Activated naive CD4-positive, alpha-beta T cell (primary cell): ENCODE measurements at places on chromosomes 6 and 20.

- DNase-seq: no peak
Measured at GRCh38 chr6:148760568-148761526, 14.0 kb downstream of the UST start.

- DNase-seq: no peak
Measured at GRCh38 chr20:47847884-47848485, 62.7 kb upstream of the SULF2 start.

DNA sequence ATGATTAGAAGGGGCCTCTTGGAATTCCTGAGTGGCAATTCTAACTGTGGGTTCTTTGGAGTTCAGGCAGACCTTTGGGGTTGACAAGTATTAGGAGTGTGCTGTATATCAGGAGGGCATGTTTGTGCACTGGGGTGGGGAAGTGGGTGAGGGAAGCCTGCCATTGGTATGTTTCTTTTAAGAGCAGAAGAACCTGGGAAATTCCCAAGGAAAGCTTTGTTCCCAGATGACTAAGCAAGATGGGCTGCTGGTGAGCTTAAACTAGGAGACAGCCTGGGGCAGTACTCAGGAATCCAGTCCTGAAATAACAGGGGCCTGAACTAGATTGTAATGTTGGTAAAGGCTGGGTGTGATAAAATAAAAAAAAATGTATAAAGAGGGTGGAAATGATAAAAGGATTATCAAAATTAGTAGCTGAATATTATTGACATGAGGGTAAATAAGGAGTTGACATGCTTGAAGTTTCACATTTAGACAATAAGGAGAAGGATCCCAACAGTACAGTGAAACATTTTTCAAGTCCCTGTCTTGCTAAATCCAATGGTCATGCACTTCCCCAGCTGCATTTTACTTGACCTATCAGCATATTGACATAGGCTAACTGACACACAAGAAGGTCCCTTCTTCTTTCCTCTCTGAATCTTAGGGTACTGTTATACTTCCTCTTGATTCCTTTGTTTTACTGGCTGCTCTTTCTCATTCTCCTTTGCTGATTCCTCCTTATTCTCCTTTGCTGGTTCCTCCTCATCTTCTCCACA, 18.4 kb upstream of the IFNGR1 start:
- no peak for DNase-seq

DNA sequence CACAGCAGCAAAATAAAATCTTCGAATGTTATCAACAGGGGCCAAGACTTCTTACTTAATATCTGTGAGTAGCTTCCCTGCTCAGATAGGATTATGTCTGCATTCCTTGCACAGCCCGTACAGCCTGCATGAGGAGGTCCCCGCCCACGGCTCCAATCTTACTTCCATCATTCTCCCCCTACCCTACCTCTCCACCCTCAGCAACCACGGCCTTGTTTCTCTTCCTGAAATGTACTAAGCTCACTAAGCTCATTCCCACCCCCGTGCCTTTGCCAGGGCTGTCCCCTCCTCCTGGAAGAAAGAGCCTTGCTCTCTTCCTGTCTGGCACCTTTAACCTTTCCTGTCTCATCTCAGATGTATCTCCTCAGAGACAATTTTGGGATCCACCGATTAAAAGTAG, 120.4 kb downstream of the BCAS1 start:
- DNase-seq: no peak

DNA sequence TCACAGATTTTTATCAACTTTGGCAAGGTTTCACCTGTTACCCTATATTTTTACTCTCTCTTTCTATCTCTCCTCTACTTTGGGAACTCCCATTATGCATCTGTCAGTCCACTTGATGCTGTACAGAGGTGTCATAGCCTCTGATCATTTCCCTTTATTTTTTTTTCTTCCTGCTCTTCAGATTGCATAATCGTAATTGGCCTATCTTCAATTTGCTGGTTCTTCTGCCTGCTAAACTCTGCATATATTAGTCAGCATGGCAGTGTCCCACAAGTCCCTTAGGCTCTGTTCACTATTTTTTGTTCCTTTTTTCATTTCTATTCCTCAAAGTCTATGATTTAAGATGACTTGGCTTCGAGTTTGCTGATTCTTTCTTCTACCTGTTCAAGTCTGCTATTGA, 44.7 kb upstream of the MICB start:
- DNase-seq: no peak

DNA sequence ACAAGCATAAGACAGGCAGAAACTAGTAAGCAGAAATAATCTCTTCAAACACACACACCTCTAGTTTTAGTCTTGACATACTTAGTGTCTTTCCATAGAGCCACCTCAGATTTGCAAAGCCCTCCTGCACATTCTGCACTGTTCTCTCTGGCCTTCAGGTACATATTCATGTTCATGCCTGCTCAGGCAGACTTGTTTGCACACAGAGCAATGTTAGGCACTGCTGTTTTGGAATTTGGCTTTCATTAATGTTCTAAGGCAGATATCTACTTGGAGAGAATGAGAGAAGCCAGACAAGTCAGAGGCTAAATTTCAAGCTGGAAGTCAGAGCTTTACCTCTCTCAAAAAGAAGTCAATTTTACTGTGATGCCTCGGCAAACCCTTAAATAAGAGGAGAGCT, 21.3 kb upstream of the DST start:
- no peak for DNase-seq

GRCh38 chr6:157961153-157961831, 20.4 kb upstream of the SYNJ2 start:
- no peak for DNase-seq

DNA sequence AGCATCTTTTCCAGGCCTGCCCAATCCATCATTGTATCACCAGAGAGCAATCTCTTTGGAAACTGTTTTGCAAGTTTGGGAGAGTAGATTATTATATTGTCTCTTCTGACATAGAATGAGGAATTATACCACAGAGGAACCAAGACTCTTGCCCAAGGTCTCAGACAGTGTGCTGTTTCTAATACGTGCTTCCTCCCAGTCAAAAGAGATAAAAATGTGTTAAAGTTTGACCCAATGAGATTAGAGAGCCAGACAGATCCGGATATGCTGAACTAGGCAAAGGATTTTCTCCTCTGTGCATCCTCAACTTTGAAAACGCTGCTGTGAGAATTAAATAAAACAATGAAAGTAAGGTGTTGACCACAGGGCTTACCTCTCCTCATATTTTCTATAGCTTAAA, 18.6 kb upstream of the NT5E start:
- DNase-seq: no peak

DNA sequence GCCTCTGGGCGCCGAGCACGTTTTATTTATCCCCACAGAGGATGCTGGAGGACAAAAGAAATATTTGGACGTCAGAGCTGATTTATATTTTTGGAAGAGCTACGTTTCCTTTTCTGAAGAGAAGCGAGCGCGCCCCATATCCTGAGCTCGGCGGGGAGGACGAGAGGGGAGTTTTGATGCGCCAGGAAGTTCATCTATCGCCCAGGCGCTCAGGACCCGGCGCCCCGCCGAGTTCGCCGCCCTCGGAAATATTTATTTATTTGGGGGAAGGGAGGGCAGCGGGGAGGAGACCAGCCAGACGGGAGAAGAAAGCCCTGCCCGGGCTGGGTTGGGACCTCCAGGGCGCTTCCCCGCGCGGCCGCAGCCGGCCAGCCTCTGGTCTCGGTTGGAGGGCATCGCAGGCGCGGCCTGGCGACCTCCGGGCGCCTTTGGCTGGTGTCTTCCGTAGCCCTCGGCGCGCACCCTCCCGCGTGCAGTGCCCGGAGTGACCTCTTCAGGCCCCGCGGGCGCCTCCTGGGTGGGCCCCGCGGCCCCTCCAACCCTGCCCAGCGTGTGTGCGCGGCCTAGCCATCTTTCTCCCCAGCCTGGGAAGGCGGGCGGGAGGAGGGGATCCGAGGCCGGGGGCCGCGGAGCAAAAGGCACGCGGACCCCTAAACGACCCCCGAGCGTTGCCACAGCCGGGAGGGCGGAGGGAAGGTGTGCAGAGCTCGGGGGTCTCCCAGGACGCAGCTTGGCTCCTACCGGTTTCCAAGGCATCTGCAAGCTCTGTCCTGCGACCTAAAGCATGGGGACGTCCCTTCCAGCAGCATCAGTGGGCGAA, 5.4 kb upstream of the FOXF2 start:
- DNase-seq: no peak

DNA sequence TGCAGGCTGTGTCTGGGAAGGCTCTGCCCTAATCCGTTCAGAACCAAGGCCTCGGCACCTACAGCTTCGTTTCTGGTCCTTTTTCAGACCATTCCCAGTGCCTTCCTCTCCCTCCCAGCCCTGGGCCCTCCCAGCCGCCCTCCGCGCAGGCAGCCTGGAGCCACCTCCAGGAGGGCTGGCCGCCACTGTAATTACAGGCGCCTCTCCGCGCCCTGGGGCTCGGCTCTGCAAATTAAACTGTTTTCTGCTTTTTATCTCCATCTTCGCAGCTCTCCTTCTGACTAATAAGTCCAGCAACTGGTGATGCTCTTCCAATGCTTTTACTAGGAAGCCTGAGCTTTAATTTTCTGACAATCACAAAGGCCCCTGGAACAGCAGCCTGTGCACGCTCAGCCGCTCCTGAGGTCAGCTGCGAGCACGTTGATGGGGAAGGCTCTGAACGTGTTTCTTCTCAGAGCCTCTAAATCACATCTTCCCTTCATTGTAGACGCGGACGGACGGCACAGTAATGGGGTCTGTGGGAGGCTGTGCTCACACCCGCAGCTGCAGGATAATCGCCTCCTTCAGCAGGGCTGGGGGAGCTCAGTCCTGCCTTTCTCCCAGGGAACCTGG, 194.6 kb downstream of the DLL1 start:
- no peak for DNase-seq

GRCh38 chr20:45090481-45090880, 10.4 kb downstream of the KCNS1 start:
- DNase-seq: no peak

- DNase-seq: no peak
Measured at GRCh38 chr6:54754406-54754805, 92.2 kb upstream of the FAM83B start.

- no peak for DNase-seq
Measured at GRCh38 chr6:22333802-22334201, 37.0 kb upstream of the PRL start.

GRCh38 chr6:158153576-158153975, 14.5 kb downstream of the SERAC1 start:
- no peak for DNase-seq

GRCh38 chr20:32158943-32159660, 48.4 kb downstream of the PLAGL2 start:
- no peak for DNase-seq

- DNase-seq: no peak
Measured at GRCh38 chr6:138517635-138518034, 18.3 kb upstream of the NHSL1 start.

DNA sequence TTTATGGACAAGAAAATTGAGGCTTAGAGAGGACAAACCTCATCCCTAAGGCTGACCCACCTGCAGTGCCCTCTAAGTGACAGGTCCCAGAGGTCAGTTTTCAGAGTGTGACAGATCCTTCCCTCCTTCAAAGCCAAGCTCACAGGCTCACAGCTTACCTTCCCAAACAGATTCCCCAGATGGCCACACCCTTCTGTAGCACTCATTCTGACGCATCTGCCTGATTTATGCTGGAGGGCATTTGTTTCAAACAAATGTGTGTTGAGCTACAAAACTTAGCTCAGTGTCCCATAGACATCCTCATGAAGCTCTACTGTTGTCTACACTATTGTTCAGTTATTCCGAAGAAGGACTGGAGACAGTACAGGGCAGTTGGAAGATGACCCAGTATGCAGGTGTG, 60.6 kb upstream of the RIN2 start:
- no peak for DNase-seq

DNA sequence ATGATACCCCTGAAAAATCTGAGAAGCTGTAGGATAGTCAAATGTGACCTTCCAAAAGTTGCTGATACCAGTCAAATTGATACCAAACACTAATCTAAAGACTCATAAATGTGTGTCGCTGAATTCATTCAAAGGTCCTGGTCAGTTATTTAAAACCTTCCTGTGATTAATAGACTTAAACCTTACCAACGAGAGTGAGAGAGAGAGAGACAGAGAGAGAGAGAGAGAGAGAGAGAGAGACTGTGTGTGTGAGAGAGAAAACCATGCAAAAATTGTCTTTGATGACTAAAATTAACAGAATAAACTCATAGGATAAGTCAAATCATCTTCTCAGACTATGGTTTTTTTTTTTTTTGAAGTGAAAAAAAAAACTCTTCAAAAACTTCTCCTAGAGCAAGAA, 370.9 kb upstream of the HS3ST5 start:
- no peak for DNase-seq

DNA sequence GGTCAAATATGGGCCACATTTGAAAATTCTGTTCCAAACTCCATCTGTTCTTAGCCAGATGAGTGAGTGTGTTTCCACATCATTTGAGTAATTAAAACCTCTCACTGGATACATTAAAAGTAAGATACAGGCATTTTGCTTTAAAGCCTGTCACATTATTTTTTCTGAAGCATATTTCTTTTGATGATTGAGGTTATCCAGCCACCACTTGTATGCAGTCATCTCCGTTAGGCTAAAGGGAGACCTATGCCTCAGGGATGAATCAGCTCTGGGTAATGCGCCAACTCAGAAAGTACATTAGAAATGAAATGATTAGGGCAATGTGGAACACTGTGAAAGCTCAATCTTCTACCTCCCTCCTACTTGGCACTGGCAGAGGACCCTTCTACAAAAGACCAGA, 90.7 kb downstream of the SNAP25 start:
- no peak for DNase-seq

DNA sequence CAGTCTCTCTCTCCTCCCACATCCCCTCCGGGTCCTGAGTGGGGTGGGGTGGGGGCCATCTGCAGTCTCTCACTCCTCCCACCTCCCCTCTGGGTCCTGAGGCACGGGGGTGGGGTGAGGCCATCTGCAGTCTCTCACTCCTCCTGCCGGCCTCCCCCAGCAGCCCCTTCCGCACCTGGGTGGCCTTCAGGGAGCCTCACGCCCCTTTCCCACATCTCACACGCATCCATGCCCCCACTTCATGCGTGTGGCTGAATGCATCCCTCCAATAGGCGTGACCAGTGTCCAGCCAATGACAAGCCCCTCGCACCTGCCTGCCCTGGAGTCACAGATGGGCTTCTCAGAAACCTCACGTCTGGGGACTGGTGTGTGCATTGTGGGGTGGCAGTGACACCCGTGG, 993 bp upstream of the SRMS start:
- no peak for DNase-seq

DNA sequence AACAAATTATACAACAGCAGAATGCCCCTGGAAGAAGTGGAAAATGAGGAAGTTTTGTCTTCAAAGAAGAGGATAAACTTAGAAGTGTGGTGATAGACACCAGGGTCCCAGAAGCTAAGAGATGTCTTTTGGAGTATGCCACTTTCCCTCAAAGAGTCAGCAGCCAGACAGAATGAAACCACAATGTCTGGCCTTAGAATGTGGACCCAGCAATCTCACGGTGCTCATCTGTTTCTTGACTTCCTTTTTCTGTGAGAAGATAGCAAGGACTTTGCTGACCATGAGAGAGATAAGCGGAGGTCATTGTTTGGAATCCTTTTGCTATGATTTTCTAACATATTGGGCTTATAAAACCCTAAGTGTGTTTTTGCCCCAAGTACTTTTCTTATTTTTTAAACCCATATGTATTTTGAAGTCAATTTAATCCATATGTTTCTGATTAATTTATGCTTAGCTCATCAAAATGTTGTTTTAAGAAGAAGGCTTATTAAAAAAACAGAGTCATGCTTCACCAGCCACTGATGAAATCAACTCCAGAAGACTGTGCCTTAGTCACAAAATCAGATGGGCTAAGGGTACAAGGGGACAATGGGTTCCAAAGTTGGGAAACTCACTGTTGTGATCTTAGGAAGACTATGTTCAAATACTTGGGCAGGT, 451.2 kb upstream of the JAG1 start:
- no peak for DNase-seq
